ENCODE measurements at places on chromosomes 7 and 10.

DNA sequence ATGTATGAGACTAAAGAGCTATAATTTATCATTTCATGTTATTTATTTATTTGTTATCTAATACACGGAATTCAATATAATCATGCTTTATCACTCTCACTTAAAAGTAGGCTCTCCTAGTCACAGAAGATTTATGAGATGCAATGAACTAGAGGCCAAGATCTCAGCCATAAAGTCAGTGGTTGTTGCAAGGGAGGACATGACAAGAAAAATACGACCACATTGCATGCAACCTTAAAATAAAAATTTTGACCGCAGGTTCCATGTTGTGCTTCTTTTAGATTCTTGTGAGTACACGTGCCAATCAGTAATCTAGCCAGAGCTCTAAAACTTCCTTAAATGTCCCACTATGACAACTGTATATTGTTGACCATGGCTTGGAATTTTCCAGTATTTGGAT is 75.9 kb upstream of the SP8 start:
- no peak for DNase-seq

- no peak for DNase-seq
These were observed 526.6 kb downstream of the SORCS1 start for GRCh38 chr10:106637873-106638272.

DNA sequence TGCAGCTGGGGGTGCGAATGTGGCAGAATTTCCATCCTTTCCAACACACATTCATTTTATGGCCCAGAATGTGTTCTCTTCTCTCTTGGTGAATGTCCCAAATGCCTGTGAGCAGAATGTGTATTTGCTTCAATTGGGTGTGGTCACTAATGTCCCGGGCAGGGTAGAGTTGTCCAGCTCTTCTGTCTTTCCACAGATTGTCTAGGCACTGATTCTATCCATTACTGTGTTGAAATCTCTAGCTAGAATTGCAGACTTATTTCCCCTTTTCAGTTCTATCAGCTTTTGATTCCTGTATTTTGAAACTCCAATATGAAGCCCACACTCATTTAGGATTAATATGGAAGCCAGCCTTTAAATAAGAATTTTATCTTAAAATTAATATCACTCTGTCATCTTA is 14.0 kb upstream of the AKR1E2 start:
- peak; percentile 69 for DNase-seq

DNA sequence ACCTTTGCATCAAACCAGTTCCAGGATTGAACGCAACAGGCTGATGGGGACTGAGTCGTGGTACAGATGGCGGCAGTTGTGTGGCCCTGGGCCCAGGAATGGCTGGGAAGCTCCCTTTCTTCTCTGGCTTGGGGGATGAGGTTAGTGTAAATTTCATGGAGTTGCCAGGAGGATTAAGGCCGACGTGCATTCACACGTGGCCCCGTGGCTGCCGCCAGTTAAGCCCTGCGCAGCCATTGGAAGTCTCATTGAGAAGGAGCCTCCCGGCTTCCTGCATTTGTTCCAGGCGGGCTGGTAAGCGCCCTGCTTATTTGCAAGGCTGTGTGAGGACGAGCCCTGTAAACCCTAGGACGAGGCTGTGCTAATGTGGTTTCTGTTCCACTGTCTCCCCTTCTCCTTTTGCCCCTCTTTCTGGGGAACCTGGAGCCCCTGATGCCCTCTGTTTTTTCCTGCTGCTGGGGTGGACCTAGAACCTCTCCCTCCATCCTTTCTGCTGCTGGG is 174.7 kb upstream of the TNRC18 start:
- DNase-seq, result no peak

DNA sequence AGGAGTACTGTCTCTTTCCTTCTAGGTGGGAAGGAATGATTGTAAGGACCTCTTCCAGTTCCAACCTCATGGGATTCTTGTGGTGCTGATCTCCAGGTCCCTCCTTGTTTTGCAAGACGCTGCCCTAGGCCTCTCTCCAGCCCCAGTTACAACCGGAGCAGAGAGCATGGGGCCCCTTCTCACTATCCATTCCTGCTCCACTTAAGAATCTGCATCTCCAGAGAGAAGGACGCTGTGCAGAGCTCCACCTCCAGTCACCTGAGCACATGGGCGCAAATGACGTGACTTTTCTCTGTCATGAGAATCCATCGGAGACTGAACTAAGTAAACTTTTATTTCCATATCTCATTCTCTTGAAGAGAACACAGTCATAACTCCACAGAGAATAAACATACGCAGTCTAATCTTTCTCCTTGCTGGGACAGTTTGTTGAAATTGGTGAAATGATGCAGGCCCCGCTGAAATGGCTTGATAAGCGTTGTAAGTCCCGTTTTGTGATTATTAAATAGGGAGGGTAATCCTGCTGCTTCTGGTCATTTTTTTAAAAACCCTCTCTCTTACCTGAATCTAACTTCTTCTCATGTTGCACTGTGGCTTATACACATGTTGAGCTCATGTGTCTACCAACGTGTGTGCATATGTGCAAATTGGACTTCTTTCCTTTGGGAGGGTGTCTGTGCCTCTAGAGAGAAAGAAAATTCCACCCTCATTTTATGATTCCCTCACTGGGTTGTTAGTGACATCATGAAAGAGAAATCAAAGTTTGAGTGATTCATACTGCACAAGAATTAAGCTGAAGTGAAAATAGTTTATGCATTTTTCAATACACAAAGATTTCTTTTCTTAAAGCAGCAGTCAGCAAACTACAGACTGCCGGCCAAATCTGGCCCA is 133.2 kb upstream of the TBX20 start:
- DNase-seq, result no peak

All from inflammatory macrophage treated with lipopolysaccharide for 4 hours (primary cell).